Left colon (tissue), 2 donors: ENCODE measurements at places on chromosomes 13 and 19. TPM values are rescaled to one million over a fixed set of nuclear protein-coding genes. Genes with fewer than 3 reads are reported as not detected.
A peak's percentile ranks its signal among the peaks of the same experiment; 100 is the strongest.

- DNase-seq = no peak
Observed at GRCh38 chr13:83184819-83185218, 697.5 kb downstream of the SLITRK1 start.

DNA sequence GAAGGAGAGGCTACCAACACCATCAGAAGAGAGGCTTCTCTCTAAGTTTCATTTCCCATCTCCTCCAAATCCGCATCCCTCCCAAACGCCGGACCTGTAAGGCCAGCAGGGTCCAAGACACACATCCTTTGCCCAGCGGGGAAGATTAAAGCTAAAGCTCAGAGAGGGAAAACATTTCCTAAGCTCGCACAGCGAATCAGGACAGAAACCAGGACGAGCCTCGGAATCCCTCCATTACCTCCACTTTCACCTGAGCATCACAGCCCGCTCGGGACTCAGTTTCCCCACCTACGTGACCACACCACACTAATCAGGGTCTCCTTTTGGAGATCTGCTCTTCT is 711 bp upstream of the FOSB start:
- DNase-seq = no peak

DNA sequence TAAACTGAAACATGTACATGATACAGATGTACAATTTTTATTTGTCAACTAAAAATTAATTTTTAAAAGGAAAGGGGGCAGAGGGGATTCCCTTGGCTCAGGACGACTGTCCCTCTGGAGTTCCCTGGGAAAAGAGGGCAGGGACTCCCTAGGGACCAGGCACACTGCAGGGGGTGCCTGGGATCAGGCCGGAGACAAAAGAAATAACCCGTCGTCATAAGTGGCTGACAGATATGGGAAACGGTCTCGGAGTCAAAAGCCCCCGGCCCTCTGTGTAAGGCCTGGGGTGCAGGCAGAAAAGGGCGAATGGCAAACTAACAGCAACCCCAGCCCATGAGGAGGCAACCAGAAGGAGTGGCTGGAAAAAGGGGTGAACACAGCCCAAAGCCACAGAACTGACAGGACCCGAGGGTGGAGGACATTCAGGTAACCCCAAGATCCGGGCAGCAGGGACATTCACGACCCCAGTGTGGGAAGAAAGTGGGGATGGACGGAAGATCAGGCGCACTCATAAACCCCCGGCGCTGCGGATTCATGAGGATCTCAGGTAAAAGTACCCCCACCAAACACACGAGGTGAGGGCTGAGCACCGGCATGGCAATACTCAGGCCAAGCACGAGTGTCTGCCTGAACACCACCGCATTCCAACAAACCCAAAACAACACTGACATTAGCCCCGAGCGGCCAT is 6.7 kb downstream of the MLLT1 start:
- DNase-seq = no peak

NLRP11 gene
- 0.12 TPM for total RNA-seq

PRMT1 gene
- total RNA-seq = 66.7 TPM

NRTN gene
- 1.7 TPM for total RNA-seq

WASF3 gene
- 3.1 TPM for total RNA-seq

DNA sequence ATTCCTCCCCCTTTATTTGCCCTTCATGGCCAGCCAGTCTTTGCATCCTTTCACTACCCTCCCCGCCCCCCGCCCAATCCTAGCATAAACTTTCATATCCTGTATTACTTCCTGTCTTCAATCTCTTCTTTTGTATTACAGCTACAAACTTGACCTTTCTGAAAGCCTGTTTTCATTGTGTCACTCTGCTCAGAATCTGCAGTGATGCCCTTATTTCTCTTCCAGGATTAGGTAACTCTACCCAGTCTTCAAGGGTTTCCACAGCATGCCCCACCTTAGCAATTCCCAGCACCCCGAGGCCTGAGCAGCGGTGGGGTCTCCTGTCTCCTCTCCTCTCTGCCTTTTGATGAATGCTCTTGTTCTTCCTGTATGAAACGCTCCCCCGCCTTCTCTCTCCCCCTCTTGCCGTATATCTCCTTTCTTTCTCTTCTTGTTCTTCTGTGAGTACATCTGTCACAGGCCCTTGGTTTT is 145.6 kb downstream of the SHISA2 start:
- no peak for DNase-seq

WDR88 gene
- total RNA-seq = not detected

GRCh38 chr13:99563404-99563803 is 62.1 kb downstream of the TM9SF2 start:
- no peak for DNase-seq

DNA sequence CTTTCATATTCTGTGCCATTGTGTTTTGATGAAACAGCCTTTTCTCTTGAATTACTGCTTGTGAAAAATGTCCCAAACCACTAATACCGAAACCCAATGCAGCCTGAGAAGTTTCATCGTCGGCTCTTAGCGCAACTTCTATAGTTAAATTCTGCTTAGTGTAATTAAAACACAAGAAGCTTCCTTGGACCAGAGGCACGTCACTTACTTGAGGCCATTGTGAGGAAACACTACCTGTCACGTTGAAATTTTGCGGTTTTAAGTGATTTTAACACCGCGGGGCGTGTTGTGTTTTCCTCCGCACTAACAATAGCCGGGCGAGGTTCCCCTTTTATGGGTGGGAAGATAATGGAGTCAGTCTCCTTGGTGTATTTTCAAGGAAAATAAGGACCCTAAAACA is 70.9 kb downstream of the GGACT start:
- no peak for DNase-seq

- no peak for DNase-seq
Observed at GRCh38 chr13:65744836-65745235, 1485.3 kb downstream of the PCDH9 start.

TUBB4A gene
- total RNA-seq = 1.7 TPM

GRCh38 chr13:40667622-40667978 is 1.2 kb upstream of the FOXO1 start:
- peak; percentile 48 for DNase-seq

YJEFN3 gene
- total RNA-seq = 4.9 TPM

GRCh38 chr19:8577247-8577646 is at the start of gene MYO1F:
MYO1F (minus strand) TSS chr19:8577442; CDS start chr19:8577309, 133 bp downstream.
- peak; percentile 54 for DNase-seq

DNA sequence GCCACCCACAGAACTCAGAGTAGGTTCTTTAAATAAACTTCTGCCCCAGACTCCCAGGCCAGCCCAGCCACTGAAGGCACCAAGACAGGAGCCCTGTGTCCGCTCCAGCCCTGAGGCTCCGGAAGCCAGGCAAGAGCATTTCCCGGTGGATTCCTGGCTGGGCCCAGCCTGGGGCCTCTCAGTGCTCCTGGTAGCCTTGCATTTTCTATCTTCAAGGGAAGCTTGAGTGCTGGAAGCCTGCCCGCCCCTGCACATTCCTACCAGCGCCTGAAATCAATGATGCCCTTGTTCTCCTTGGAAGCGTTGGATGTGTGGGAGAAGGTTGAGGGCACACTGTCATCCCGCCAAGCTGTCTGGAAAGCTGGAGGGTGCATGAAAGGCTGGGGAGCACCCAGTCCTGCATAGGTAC is 70.3 kb downstream of the ALOX5AP start:
- no peak for DNase-seq

HSPB6 gene
- 16.4 TPM for total RNA-seq

TM9SF2 gene
- total RNA-seq = 210 TPM

CDKN2D gene
- total RNA-seq = 12.5 TPM

DNA sequence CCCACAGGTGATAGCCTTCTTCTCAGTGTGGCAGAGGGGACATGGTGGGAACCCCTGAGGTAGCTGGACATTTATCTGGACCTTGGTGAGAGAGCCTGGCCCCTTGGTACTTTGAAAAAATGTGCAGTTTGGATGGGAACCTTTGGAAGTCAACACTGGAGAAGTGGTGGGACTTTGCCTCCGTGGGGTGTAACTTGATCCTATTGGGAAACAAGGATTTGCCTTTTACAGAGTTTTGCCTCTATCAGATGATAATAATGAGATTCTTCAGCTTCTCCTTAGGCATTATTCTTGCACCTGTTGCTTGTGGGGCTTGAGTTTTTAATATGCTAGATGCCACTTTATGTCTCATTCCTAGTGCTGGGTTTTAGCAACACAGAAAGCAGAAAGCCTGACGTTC is 99.0 kb downstream of the ERCC5 start:
- DNase-seq = no peak

DNA sequence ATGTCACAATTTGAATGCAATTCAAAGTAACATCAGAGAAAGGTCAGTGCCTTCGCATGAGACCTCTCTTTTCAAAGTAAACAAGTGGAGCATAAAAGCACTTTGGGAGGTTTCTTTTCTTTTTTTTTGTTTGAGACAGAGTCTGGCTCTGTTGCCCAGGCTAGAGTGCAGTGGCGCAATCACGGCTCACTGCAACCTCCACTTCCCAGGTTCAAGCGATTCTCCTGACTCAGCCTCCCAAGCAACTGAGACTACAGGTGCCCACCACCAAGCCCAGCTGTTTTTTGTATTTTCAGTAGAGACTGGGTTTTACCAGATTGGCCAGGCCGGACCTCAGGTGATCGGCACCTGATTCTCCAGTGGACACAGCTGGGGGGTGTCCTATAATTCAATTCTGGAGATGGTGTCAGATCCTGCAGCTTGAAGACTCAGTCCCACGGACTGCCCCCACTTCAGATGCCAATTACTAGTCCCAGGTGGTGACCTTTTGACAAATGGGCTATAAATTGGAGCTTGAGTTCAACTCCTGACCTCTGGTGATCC is 57.6 kb downstream of the RGCC start:
- no peak for DNase-seq

- DNase-seq = peak; percentile 37
Observed at GRCh38 chr19:48715681-48716171, 3.8 kb downstream of the MAMSTR start.

GRCh38 chr13:111469916-111470506 is 149.6 kb downstream of the TEX29 start:
- no peak for DNase-seq

MEIS3 gene
- total RNA-seq = 2.5 TPM

ZNF235 gene
- 4.9 TPM for total RNA-seq

PSG7 gene
- not detected for total RNA-seq

GRCh38 chr13:67267136-67267535 is 37.0 kb upstream of the PCDH9 start:
- no peak for DNase-seq

GRCh38 chr13:25180775-25181537 is 8.9 kb upstream of the AMER2 start:
- no peak for DNase-seq

HRC gene
- 1.3 TPM for total RNA-seq

DNA sequence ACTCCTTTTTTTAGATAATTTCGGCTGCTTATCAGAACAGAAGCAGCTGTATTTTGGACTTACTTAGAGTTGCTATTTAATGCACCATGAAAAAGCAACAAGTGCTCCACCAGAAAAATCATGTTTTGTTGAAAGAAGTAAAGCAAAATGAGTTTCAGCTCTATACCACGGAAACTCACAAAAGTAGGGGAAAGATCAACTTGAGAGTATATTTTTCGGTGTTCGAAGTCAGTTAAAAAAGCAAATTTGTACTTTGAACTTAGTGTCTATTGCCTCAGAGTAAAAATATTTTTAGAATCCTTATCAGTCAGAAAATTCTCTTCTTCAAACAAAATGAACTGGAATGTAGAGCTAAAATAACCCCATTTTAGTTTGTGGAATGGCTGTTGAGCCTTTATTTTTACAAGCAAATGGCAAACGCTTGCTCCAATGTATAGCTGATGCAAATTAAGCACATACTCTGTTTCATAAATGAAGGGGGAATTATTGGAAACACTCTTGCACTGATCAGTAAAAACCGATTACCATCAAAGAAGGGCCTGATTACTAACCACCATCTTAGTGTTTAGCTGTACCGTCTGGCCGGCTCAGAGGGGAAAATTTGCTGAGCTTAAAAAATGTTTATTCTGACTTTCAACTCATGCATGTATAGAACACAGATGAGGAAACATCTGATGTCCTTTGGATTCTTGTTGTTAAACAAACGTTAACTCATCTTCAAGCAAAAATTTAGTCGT is 540.7 kb downstream of the GPC6 start:
- no peak for DNase-seq

KLK15 gene
- 4.5 TPM for total RNA-seq

DNA sequence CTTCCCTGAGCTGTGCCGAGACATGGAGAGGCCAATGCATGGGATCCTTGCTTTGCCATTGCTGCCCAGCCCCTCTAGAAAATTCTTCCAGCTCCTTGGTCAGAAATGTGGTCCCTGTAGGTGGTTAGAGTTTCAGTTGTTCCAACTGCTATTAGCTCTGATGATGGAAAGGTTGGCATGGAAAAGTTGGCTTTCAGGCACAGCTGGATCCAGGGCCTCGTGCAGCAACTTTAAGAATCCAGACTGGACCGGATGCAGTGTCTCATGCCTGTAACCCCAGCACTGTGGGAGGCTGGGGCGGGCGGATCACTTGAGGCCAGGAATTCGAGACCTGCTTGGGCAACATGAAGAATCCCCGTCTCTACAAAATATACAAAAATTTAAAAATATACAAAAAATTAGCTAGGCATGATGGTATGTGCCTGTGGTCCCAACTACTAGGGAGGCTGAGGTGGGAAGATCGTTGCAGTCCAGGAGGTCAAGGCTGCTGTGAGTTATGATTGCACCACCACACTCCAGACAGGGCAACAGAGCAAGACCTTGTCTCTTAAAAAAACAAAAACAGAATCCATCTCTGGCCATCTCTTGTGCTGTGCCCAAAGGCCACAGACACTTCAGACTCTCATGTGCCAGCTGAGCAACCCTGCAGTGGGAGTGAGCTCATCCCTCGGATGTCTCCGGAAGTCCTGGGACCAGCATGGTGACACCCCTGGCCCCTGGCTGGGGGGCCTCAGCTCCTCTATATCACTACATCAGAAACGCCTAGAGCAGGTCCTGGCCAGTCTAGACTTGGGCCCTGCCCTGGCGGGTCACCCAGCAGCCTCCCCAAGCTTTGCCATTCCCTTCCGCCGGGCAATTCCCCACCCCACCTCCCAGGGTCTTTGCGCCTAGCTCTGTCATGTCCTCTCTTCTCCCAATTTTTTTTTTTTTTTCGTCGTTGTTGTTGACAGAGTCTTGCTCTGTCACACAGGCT is 16.8 kb downstream of the MEX3D start:
- DNase-seq = no peak

DNA sequence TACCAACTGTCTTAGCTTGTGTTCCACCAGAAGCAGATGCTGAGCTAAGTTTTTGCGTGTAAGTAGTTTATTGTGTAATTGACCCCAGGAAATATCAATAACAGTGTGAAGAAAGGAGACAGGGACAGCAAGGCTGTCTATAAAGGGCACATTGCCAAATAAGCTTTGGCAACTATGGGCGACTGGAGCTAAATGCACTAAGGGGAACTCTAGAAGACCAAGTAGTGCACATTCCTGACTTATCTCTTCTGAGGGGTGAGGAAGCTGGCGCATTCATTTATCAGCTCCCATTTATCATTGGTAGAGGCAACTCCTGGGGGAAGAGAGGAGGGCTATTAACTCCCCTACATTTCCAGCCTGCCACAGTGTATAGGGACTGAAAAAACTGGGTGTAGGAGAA is 135.0 kb downstream of the DLEU7 start:
- no peak for DNase-seq

GRCh38 chr19:10285393-10285792 is 1.4 kb upstream of the ICAM4 start:
- no peak for DNase-seq

- DNase-seq = peak; percentile 64
Observed at GRCh38 chr19:38707512-38708114, 36.7 kb downstream of the CAPN12 start.
